Fibroblast of lung (primary cell): ENCODE measurements at places on chromosomes 6 and 20. TPM values are rescaled to one million over a fixed set of nuclear protein-coding genes. Genes with fewer than 3 reads are reported as not detected.

The MYCT1 gene
- total RNA-seq = under 0.01 TPM in 1 of 2 replicates, not detected in the other

The MUCL3 gene
- not detected in 2 replicates for total RNA-seq

The PLEKHG1 gene
- 5.4 and 12.7 TPM in 2 replicates for total RNA-seq

The RBPJL gene
- total RNA-seq = not detected in 2 replicates

The PREP gene
- total RNA-seq = 12.6 and 18.3 TPM in 2 replicates

The POM121L2 gene
- total RNA-seq = not detected in 2 replicates

The C20orf141 gene
- total RNA-seq = not detected in 2 replicates

The LATS1 gene
- 7.4 and 8.6 TPM in 2 replicates for total RNA-seq
